Right renal pelvis (tissue), 4 donors: ENCODE measurements at places on chromosomes 2 and 18. TPM values are rescaled to one million over a fixed set of nuclear protein-coding genes. Genes with fewer than 3 reads are reported as not detected.

GRCh38 chr2:241088376-241088775 lies 13.7 kb downstream of the MTERF4 start:
- DNase-seq, result no peak

BOLL gene
- not detected for polyA plus RNA-seq

ABCA12 gene
- 0.24 TPM for polyA plus RNA-seq

PLCL1 gene
- 22.5 TPM for polyA plus RNA-seq

- no peak for DNase-seq
These were observed 91.6 kb downstream of the ZNF407 start for GRCh38 chr18:74689251-74689650.

UGT1A10 gene
- polyA plus RNA-seq, result 0.03 TPM

DNA sequence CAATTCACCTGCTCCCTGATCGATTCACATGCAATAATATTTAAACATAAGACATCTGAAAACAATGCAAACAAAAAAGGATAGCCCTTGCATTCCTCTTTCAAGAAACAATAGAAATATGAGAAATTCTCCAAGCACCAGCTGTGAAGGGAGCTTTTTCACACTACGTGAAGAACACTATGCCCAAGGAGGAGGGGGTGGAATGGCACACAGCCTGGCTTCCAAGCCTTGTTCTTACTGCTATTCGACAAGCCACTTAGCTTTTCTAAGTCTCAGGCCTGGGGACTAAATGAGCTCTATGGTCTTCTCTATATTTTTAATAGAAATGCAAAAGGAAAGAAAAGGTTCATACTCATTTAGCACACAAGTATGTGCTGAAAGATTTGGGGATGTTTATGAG lies 92.2 kb upstream of the CHRNA1 start:
- no peak for DNase-seq

INPP5D gene
- polyA plus RNA-seq, result 10.7 TPM

- no peak for DNase-seq
These were observed 212.1 kb downstream of the TCF4 start for GRCh38 chr18:55375930-55376329.

DNA sequence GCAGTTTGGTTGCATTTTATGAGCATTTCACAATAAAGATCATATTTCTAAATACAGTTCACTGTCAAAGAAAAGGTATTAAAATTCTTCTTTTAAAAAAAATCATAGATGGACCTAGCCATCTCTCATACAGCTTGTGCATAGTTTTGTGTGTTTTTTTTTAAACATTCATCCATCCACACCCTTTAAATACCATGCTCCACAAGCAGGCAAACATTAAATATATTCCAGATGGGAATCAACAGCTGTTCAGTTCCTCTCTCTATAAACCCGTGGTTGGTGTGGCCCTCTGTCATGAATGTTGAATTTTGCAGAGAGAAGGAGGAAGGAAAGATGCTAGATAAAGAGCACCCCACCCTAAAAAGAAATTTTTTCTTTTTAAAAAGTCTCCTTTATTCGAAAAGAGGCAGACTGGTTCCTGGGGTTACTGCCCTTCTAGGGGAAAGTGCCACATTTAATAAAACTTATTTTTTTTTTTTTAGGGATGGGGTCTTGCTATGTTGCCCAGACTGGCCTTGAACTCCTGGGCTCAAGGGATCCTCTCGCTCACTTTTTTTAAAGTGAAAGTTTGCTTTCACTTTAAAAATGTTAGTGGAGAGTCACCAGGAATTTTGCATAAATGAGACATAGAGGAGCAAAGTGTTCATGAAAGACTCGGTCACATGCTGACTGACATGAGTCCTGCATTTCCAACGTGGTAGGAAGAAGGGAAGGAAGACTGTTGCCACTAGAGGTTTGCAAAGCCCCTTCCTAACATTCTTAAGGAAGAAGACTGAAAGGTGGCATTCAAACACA lies 73.9 kb upstream of the LMAN1 start:
- DNase-seq, result no peak
